Daoy (cell line): ENCODE measurements at places on chromosomes 1 and 21. TPM values are rescaled to one million over a fixed set of nuclear protein-coding genes. Genes with fewer than 3 reads are reported as not detected.

- no peak for DNase-seq
These were observed 160.5 kb downstream of the PDE4B start for GRCh38 chr1:65953170-65953569.

NUF2 gene
- total RNA-seq: 92.9 and 118 TPM in 2 replicates

- no peak for DNase-seq
These were observed 24.9 kb upstream of the MAP1LC3C start for GRCh38 chr1:242023805-242024204.

- no peak for DNase-seq
These were observed 13.0 kb downstream of the DOP1B start for GRCh38 chr21:36169470-36170128.

DNA sequence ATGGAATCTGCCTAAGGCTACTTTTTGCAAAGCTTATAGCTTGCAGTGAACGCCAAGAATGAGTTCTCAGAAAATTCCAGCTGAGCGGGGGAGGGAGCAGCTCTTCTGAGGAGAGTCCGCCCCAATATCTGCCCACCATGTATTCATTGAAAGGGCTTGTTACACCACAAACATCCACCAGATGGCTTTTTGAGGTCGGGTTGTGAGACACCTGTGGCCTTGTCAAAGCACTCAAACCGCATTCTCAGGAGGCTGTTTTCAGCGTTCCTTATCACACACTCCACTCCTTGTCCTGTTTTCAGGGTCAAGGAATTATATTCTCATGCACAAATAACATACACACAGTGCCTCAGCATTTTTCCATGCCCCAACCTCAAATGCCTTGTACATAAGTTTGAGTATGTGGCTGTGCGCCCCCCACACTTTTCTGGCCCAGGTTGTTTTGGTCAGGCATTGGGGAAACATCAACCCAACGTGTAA lies 3.9 kb upstream of the C4BPB start:
- DNase-seq: peak; percentile 70

HENMT1 gene
- not detected in 2 replicates for total RNA-seq

DNA sequence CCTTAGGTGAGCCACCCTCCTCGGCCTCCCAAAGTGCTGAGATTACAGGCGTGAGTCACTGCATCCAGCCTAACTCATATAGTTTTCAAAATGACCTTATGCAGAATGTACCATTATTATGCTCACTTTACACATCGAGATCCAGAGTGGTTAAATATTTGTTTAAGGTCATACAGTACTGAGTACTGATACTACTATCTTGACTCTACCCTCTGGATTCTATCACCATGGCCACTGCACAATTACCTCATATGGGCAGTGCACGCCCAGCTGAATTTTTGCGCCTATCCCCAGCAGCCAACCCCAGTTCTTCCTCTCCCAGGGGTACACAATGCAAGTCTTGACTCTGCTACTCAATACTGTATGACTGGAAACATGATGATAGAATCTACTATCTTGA lies 56.7 kb downstream of the EDARADD start:
- DNase-seq: no peak

DNA sequence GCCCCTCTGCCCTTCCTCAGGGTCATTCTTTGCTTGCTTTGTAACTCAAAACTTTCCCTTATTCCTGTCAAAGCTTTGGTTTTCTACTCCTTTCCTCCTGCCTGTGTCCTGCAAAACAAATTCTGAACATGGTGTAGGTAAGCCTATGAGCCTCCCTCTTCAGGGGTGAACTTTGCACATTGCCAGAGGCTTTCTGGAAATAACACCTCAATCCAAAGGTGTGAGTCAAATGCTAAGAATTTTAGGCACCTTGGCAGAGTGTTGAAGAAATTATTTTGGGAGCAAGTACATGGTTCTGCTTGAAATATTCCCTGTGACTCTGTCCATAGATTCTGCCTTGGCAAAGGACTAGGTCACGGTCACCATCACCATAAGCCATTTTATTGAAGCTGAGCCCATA lies 70.0 kb downstream of the PAPPA2 start:
- no peak for DNase-seq

DNA sequence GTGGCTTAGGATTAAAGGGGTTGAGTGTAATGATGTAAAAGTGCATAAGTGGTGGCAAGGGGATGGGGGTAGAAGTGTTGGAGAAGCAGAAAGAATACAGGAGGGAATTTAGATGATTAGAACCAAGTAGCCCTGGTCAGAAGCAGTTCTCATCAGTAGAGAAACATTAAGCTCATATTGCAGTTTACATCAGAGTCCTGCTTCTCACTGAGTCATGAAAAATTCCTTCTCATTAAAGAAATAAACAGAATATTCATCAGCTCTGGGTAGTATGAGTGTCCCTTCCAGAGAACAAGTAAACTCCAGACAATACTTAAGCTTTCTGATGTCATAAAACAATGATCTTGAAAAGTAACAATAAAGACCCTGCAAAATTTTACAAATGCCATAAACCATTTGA lies 36.5 kb downstream of the LRRIQ3 start:
- no peak for DNase-seq

OR6N1 gene
- total RNA-seq: not detected in 2 replicates

RRP1B gene
- 45.9 and 46.7 TPM in 2 replicates for total RNA-seq

OR2T11 gene
- total RNA-seq: not detected in 2 replicates
